ENCODE measurements at places on chromosomes 3 and 15.

DNA sequence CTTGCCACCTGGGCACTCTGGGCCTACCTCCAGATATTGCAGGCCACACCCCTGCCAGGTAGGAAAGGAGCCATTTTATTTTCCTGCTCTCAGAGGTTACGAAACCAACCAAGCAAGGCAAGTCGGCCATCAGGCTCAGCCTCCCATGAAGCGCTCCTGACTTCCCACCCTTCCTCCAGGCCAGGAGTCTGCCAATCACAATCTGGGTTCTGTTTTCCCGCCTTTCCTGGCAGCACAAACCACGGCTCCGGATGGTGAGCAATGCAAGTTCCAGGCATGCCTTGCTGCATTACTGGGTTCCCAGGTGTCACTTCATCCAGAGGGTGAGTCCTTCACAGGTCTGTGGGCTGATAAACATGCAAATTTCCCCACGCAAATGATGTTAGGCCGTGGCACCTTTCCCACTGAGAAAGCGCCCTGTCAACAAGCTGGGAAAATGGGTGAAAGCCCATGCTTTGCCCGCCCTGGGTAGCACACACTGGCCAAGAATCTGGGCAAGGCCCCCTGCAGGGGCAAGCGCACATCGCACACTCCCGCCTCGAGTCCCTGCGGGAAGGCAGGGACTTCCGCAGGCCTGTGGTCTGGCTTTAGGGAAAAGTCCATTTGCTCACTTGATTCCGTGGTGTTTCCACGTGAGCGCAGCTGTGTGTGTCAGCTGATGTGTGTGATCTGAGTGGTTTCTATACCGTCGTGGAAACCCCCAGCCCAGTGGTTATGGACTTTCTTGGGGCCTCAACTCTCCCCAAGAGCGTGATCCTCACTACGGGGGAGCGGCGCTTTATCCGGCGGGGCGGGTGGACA is 61.6 kb upstream of the RYK start:
- DNase-seq, result no peak

DNA sequence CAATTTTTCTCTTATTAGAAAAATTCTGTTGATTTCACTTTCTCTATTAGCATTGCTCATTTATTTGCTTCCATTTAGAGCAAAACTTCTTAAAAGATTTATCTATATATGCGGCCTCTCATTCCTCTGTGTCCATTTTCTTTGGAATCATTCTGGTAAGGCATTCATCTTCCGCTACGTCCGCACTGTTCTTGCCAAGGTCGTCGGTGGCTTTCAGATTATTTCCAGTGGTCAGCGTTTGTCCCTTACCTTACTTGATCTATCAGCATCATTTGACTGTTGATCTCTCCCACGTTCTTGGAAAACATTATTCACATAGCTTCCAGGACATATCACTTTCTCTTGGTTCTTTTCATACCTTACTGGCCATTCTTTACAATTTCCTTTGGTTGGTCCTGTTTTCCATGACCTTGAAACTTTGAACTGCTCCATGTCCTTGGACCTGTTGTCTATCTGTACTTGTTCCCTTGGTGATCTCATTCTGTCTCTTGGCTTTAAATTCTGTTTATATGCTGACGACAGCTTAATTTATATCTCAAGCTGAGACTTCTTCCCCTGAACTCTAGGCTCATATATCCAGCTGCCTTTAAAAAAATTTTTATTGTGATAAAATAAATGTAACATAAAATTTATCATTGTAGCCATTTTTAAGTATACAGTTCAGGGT is 54.5 kb downstream of the SLMAP start:
- DNase-seq, result no peak

DNA sequence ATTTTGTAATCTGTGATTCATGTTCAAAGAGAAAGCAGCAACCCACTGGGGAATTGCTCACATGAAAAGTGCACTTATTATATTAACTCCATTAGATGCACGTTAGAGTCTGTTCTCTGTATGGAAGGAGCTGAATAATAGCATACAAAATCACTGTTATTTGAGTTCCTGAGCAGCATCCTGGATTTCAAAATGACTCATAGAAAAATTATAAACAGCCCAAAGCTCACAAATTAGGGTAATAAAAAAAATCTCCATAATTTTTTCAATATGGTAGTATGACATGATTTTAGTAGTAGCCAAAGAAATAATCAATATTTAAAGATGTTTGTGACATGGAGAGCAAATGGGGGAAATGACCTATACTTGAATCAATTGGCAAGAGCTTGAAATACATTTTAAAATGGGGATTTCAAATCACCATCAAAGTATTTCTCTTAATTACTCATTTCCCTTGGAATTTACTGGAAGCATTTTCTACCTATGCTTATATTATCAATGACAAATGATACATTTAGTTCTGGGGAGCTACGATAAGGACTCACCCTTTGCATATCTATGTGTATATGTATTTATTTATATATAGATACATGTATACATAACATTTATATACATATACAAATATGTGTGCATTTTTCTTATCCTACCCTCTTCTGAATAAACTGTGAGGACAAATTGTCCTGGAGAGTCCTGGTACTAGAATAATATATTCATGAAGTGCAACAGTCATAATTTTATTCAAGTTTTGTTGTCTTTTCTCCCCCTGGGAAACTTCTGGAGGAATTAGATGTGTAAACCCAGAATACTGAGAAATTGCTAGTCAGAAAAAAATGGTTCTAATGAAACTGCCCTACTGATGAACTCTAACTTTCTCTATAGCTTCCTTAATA is 116.3 kb downstream of the RPL22L1 start:
- DNase-seq, result no peak

- DNase-seq, result no peak
Measured at GRCh38 chr15:35117543-35118265, 32.6 kb upstream of the NANOGP8 start.

GRCh38 chr3:149619136-149619535 is 38.7 kb downstream of the WWTR1 start:
- no peak for DNase-seq

DNA sequence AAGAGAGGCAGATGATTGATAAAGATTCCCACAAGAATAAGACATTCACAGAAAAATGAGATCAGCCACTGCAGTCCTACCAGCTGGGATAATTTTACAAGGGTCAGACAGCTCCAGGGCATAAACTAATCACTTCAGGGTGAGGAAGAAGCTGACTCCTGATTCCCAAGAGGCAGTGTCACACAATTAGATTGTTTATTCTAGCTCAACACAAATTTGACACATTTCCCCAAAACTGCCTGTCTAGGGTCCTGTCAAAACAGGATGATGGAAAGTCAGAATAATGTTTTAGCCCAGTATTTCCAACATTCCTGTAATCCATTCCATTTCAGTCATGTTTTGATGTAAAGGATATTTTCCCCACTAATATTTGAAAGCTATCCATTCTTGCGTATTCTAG is 110.8 kb downstream of the TNIK start:
- DNase-seq, result no peak

- DNase-seq, result no peak
Measured at GRCh38 chr15:52228921-52229320, 37.7 kb upstream of the GNB5 start.

GRCh38 chr3:172530566-172530965 is 7.3 kb upstream of the TNFSF10 start:
- no peak for DNase-seq

DNA sequence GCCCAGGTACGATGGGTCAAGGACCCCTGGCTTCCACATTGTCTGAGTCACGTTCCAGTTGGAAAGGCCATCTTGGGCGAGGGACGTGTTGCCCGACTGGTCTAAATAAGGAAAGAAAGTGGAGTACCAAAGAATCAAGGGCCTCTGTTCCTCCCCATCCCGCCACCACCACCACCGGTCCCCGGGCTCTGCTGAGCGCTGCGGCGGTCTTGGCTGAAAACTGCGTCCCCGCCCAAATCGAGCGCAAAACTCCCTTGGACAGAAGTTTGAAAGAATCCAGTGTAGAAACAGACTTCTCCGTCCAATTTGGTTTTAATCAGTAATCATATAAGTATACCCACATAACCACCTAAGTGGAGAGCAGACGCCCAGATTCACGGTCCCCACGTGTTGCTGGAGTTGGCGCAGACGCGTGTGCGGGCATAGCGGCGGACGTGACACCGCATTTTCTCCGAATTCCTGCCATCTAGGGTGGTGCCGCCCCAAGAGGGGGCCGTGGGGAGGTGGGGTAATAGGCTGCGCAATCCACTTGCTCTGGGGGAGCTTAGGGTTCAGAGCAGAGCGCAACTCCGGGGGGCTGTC is 243.8 kb upstream of the TOPAZ1 start:
- DNase-seq, result no peak

GRCh38 chr3:88123526-88123925 is 26.2 kb upstream of the C3orf38 start:
- DNase-seq, result no peak

- no peak for DNase-seq
Measured at GRCh38 chr15:31487811-31488436, 161.3 kb downstream of the KLF13 start.

DNA sequence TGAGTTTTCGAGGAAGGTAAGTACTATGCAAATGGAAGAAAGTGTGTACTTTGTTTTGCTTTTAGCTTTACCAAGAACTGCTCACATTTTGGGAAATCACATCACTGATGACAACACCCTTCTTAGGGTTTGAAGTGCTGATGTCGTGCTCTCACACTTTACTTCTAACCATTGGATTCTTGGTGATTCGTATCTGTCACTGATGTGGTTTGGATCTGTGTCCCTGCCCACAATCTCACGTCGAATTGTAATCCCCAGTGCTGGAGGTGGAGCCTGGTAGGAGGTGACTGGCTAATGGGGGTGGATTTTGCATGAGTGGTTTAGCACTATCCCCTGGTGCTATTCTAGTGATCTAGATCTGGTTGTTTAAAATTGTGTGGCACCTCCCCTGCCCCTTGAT is 75.4 kb upstream of the RGMA start:
- DNase-seq, result no peak

DNA sequence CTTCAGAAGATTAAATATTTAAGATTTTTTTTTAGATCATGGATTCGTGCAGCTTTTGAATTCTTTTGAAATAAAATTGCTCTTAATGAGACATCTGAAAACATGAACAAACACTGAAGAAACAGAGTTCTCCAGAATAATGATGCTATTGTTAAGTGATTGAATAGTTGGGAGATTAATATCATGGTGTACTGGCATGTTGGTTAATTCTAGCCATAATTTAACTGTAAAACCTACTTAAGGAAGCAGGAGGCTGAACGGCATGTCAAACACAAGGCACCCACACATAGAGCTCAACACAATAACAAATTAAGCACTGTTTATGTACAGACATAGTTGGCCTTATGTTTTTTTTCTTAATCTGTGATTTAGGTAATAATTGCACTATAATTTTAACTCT is 185.6 kb downstream of the RBMS3 start:
- no peak for DNase-seq

GRCh38 chr3:46272028-46272451 is 29.8 kb downstream of the CCR3 start:
- no peak for DNase-seq

DNA sequence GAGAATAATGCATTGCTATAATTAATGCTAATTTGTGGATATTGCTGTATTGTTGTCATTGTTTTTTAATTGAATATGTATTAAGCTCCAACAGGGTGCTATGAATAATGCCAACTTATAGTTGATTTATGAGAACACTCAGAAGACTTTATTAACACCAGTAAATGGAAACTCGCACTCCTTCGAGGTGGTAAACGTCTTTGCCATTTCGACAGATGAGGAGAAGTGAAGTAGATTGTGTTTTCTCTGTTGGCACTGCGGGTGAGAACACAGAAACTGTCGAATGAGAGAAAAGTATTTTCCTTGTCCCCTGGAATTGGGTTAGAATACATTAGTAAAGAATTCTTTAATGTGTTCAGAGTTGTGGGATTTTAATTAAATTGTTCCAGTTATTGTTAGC is 354.5 kb downstream of the LPP start:
- DNase-seq, result no peak

DNA sequence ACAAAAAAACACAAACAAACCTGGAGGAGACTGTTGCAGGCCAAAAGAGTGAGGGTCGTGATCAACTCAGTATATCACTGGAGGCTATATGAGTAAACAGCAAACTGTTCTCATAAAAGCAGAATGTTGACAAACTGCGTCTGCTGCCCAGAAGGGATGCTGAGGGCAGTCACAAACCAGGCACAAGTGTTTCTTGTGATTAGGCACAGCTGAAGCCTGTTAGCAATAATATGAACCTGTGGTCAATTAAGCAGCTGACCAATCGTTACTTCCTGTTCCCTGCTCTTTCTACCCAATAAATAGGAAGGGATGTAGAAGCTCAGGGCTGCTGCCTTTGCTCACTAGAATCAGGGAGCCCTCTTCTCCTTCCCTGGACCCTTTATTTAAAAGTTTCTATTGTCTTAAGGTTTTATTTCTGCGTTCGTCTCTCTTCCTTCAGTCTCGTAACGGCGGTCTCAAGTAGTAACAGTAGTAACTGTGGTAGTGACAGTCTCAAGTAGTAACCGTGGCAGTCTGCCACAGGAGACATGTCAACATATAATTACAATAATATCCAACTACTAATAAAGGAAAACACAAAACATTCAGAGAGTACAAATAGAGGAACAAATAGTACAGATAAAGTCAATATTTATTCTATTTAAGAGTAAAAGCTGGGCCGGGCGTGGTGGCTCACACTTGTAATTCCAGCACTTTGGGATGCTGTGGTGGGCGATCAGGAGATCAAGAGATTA is 698.4 kb upstream of the CCDC54 start:
- no peak for DNase-seq

- no peak for DNase-seq
Measured at GRCh38 chr15:64122936-64123351, 27.2 kb downstream of the SNX1 start.

All from forelimb muscle (tissue), 1 donor.